ENCODE measurements at places on chromosomes 16 and 17. TPM values are rescaled to one million over a fixed set of nuclear protein-coding genes. Genes with fewer than 3 reads are reported as not detected.
A peak's percentile ranks its signal among the peaks of the same experiment; 100 is the strongest.

DNA sequence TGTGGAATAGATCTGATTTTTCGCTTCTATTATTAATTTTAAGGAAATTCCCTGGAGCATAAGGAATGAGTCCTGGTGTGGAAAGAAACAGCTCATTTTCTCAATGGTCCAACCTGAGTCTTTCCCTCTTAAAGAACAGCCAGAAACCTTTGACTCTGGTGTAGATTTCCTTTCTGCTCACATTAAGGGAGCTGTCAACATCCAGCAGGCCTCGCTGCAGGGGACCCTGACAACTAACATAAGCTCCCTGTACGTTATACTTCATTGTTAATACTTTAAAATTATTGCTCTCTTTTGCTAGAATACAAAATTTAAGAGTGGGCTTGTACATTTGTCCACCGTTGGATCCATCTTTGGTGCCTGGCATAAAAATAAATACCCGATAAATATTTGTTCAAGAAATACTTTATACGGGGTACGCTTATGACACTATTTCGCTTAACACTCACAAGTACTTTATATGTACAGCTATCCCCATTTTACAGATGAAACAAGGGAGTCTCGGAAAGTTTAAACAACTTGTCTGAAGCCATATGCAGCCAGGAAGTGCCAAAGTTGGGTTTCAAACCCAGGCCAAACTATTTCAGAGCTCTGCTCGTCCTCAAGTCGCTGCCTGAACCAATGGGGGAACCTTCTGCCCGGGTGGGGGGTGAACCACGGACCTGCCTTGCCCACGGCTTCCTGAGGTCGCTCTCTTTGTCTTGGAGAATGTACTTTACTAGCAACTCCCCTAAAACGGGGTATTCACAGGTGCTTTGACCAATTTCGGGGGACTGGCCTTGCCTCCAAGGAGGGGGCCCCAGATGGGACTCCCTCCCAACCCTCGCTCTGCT is 611 bp downstream of the SMARCE1 start:
- H3K4me1 ChIP-seq, result peaks cover 40% of the 10 kb centered on the region
- no peak for DNase-seq
- peaks cover 31% of the 10 kb centered on the region for H3K36me3 ChIP-seq
- H3K27ac ChIP-seq, result peak overlapping the region; percentile 100

Gene NTN1
- total RNA-seq, result 19.9 TPM

DNA sequence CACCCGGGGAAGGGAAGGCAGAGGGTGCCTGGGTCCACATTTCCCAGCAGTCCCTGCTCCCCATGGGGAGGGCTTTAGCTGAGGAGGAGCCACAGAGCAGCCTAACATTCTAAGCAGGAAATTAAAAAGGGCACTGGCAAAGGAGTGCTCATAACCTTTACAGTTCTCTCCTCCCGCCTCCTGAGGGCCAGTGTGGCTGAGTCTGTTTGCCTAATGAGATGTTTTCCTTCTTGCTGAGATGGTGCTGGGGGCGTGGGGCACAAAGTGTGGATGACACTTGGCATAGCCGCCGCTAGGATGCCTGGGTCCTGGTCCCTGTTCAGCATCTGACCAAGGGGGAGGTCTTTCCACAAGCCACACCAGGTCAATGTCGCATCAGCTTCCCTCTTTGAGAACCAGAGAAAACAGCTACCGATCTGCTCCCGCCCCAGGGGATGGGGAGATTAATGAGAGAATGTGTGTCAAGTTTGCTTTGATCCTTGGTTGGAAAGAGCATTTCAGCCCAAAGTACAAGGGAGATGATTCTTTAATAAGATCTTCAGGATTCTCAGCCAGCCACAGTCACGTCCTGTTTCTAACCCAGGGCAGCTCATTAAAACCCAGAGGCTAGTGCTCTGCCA is 5.8 kb downstream of the KIF18B start:
- peaks cover 3% of the 10 kb centered on the region for H3K36me3 ChIP-seq
- no peak for DNase-seq
- no peaks in the 10 kb centered on the region for H3K27me3 ChIP-seq
- peak overlapping the region; percentile 63 for H3K27ac ChIP-seq
- H3K4me3 ChIP-seq, result no peak overlapping the region

DNA sequence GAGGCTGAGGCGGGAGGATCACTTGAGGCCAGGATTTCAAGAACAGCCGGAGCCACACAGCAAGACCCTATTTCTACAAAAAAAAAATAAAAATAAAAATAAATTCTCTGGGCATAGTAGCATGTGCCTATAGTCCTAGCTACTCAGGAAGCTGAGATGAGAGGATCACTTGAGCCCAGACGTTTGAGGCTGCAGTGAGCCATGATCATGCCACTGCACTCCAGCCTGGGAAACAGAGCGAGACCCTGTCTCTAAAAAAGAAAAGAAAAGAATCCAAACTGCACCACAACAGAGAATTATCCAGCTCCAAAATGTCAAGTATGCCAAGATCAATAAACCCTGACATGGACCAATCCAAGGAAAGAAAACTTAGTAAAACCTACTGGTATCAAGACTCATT is 78.9 kb upstream of the NOL11 start:
- peaks cover 5% of the 10 kb centered on the region for H3K36me3 ChIP-seq
- peaks cover 2% of the 10 kb centered on the region for H3K4me1 ChIP-seq
- no peak overlapping the region for H3K27ac ChIP-seq

Gene COPRS
- 51.2 TPM for total RNA-seq

GRCh38 chr16:84735849-84736586 is 36.2 kb downstream of the USP10 start:
- no peak overlapping the region for H3K27ac ChIP-seq
- H3K4me1 ChIP-seq, result peaks cover 46% of the 10 kb centered on the region
- no peak for DNase-seq
- H3K4me3 ChIP-seq, result no peak overlapping the region

DNA sequence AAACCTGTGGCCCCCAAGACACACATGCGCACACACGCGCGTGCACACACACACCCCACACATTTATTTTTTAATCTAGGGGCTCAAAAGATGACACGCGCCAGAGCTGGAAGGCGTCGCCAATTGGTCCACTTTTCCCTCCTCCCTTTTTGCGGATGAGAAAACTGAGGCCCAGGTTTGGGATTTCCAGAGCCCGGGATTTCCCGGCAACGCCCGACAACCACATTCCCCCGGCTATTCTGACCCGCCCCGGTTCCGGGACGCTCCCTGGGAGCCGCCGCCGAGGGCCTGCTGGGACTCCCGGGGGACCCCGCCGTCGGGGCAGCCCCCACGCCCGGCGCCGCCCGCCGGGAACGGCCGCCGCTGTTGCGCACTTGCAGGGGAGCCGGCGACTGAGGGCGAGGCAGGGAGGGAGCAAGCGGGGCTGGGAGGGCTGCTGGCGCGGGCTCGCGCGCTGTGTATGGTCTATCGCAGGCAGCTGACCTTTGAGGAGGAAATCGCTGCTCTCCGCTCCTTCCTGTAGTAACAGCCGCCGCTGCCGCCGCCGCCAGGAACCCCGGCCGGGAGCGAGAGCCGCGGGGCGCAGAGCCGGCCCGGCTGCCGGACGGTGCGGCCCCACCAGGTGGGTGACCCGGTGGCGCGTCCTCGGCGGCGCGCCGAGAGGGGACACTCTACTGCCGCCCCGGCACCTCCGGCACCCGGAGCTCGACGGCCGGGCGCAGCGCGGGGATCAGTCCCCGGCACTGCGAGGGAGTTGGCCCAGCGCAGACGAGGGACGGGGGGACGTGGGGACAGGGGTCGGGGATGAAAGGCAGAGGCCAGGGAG is at the start of gene STAT5A:
Gene STAT5A (plus strand): TSS at position 522 of the 826 bp plus-strand sequence. CDS start 914 bp downstream, outside the sequence.
- peak within 1 kb of the TSS; percentile 75 for H3K4me3 ChIP-seq
- no peaks in the 10 kb centered on the region for H3K27me3 ChIP-seq
- H3K4me1 ChIP-seq, result peaks cover 67% of the 10 kb centered on the region
- no peaks in the 10 kb centered on the region for H3K36me3 ChIP-seq
- peak; percentile 92 for DNase-seq

All from osteocyte (in vitro differentiated cells).